Heart left ventricle (tissue), 16 donors: ENCODE measurements at places on chromosomes 2 and 18. TPM values are rescaled to one million over a fixed set of nuclear protein-coding genes. Genes with fewer than 3 reads are reported as not detected.

GRCh38 chr2:241817126-241817820 is 8.3 kb downstream of the NEU4 start:
- H3K36me3 ChIP-seq: no peaks in the 10 kb centered on the region
- H3K4me3 ChIP-seq: no peak overlapping the region
- DNase-seq: peak; percentile 49

- peak; percentile 75 for DNase-seq
- no peak overlapping the region for H3K4me3 ChIP-seq
- H3K36me3 ChIP-seq: no peaks in the 10 kb centered on the region
- H3K27ac ChIP-seq: peak overlapping the region; percentile 88
- H3K27me3 ChIP-seq: peaks cover 6% of the 10 kb centered on the region
These were observed 19.7 kb upstream of the ARHGAP25 start for GRCh38 chr2:68714866-68715265.

CCDC121 gene
- total RNA-seq: 7.4 TPM

GRCh38 chr2:201157694-201158093 is 25.2 kb upstream of the CASP10 start:
- H3K27ac ChIP-seq: peak overlapping the region; percentile 66
- H3K4me1 ChIP-seq: peaks cover 9% of the 10 kb centered on the region
- peaks cover 60% of the 10 kb centered on the region for H3K36me3 ChIP-seq
- H3K4me3 ChIP-seq: no peak overlapping the region
- H3K27me3 ChIP-seq: no peaks in the 10 kb centered on the region

- no peaks in the 10 kb centered on the region for H3K27me3 ChIP-seq
- peaks cover 5% of the 10 kb centered on the region for H3K36me3 ChIP-seq
- no peak overlapping the region for H3K4me3 ChIP-seq
These were observed 54.3 kb upstream of the AGPS start for GRCh38 chr2:177338177-177338721.

GRCh38 chr2:218395456-218395825 is 4.2 kb upstream of the CTDSP1 start:
- peaks cover 29% of the 10 kb centered on the region for H3K4me1 ChIP-seq
- DNase-seq: peak; percentile 51
- H3K27ac ChIP-seq: peak overlapping the region; percentile 99
- H3K4me3 ChIP-seq: peak overlapping the region; percentile 63
- no peaks in the 10 kb centered on the region for H3K27me3 ChIP-seq
- H3K36me3 ChIP-seq: no peaks in the 10 kb centered on the region

- no peaks in the 10 kb centered on the region for H3K27me3 ChIP-seq
- peaks cover 32% of the 10 kb centered on the region for H3K36me3 ChIP-seq
- no peak for DNase-seq
- no peak overlapping the region for H3K27ac ChIP-seq
- no peak overlapping the region for H3K4me3 ChIP-seq
These were observed 23.5 kb upstream of the ADCY3 start for GRCh38 chr2:24943427-24944053.

KATNAL2 gene
- 2.0 TPM for total RNA-seq

DNA sequence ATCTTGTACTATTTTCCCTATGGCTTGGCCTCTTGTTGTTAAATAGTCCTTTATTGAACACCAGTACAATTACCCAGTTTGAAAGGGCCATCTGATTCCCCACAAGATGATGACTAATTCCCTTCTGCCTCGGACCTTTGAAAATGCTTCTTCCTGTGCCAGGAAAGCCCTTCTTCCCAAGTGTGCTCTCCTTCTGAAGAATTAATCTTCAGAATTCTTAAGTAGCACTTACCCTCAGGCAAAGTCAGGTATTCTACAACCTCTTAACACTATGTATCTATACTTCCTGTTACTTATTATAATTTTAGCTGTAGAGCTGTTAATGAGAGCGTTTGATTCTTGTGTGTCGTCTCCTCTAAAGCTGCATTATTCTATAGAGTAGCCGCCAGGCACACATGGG is 28.6 kb upstream of the MEX3C start:
- no peak for DNase-seq
- H3K4me3 ChIP-seq: no peak overlapping the region
- no peak overlapping the region for H3K27ac ChIP-seq
- H3K4me1 ChIP-seq: no peaks in the 10 kb centered on the region
- no peaks in the 10 kb centered on the region for H3K36me3 ChIP-seq

NEU4 gene
- not detected for total RNA-seq

DNA sequence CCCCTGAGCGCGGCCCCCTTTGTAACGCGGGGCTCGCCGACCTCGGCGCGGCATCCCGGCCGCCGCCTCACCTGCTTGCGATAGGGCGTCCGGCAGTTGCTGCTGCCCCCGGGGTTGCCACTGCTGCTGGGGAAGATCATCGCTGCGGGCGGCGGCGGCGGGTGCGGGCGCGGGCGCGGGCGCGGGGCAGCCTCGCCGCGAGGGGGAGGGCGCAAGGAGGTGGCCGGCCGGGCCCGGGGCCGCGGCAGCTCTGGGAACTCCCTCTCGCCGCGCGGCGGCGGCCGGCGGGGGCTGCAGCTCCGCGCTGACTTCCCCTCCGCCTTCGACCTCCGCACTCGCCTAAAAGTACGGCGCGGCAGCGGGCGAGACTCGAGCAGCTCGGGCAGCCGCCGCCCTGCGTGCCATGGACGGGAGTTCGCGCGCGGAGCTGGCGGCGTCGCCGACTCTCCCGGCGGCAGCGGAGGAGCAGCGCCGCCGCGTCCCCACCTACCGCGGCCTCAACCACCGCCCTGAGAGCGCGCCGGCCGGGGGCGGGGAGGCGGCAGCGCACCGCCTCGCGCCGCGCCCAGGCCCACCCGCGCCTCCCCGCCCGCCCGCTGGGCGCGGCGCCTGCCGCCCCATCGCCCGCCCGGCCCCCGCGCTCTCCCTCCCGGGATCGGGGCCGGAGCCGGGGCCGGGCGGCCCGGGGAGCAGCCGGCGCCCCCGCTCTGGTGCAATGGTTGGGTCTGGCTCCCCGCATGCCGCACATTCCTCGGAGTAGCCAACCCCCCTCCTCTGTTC is 86.0 kb downstream of the RBMS1 start:
- H3K27me3 ChIP-seq: no peaks in the 10 kb centered on the region
- no peaks in the 10 kb centered on the region for H3K36me3 ChIP-seq
- peaks cover 69% of the 10 kb centered on the region for H3K4me1 ChIP-seq

DNA sequence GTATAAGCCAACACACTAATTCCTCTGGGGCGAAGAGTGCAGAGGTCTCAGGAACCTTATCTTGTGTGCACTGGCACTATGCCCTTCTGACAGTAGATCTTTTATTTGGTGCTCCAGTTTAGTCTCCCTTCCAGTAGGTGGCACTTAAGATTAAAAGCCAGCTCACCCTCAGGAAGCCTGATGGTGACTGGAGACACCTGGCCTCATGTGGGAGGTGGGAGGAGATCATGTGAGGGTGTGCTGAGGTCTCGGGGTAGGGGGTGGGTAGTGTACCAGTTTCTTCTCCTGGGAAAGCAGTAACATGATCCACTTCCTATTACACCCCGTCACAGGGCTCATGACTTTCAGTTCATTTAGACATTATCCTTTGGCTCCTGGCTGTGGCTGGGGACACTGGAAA is 654.9 kb downstream of the ADCYAP1 start:
- no peaks in the 10 kb centered on the region for H3K4me1 ChIP-seq
- H3K27ac ChIP-seq: no peak overlapping the region
- no peaks in the 10 kb centered on the region for H3K36me3 ChIP-seq
- H3K4me3 ChIP-seq: no peak overlapping the region
- peaks cover 2% of the 10 kb centered on the region for H3K27me3 ChIP-seq

FAM228A gene
- 0.87 TPM for total RNA-seq

TUBA3E gene
- total RNA-seq: 5.4 TPM

- H3K4me1 ChIP-seq: peaks cover 21% of the 10 kb centered on the region
- H3K4me3 ChIP-seq: peak overlapping the region; percentile 92
- H3K27ac ChIP-seq: peak overlapping the region; percentile 97
- no peaks in the 10 kb centered on the region for H3K36me3 ChIP-seq
- no peak for DNase-seq
These were observed 856 bp downstream of the ACAA2 start for GRCh38 chr18:49812286-49813068.

GRCh38 chr2:234483568-234484251 is 13.2 kb downstream of the ARL4C start:
- no peaks in the 10 kb centered on the region for H3K4me1 ChIP-seq
- H3K36me3 ChIP-seq: no peaks in the 10 kb centered on the region
- no peak overlapping the region for H3K4me3 ChIP-seq
- no peak overlapping the region for H3K27ac ChIP-seq
- no peak for DNase-seq

GRCh38 chr2:126935774-126936173 is 37.1 kb downstream of the TEX51 start:
- no peak for DNase-seq
- H3K27ac ChIP-seq: no peak overlapping the region
- no peaks in the 10 kb centered on the region for H3K4me1 ChIP-seq
- H3K27me3 ChIP-seq: peaks cover 20% of the 10 kb centered on the region

RIT2 gene
- not detected for total RNA-seq

- H3K4me3 ChIP-seq: no peak overlapping the region
- H3K4me1 ChIP-seq: peaks cover 76% of the 10 kb centered on the region
- DNase-seq: no peak
- H3K27me3 ChIP-seq: no peaks in the 10 kb centered on the region
These were observed 75.6 kb downstream of the TMEM247 start for GRCh38 chr2:46555011-46555410.

GRCh38 chr2:28633746-28634145 is 117.9 kb upstream of the PPP1CB start:
- no peak overlapping the region for H3K27ac ChIP-seq
- H3K27me3 ChIP-seq: no peaks in the 10 kb centered on the region
- H3K36me3 ChIP-seq: no peaks in the 10 kb centered on the region
- no peak overlapping the region for H3K4me3 ChIP-seq
- DNase-seq: no peak
- peaks cover 14% of the 10 kb centered on the region for H3K4me1 ChIP-seq

SERPINB10 gene
- total RNA-seq: not detected
